ENCODE measurements at places on chromosomes 5 and 9. TPM values are rescaled to one million over a fixed set of nuclear protein-coding genes. Genes with fewer than 3 reads are reported as not detected.

GRCh38 chr5:138946241-138946623 is 71.1 kb upstream of the LRRTM2 start:
- no peak for DNase-seq

Gene PCDHB3
- polyA plus RNA-seq = 1.6 TPM

DNA sequence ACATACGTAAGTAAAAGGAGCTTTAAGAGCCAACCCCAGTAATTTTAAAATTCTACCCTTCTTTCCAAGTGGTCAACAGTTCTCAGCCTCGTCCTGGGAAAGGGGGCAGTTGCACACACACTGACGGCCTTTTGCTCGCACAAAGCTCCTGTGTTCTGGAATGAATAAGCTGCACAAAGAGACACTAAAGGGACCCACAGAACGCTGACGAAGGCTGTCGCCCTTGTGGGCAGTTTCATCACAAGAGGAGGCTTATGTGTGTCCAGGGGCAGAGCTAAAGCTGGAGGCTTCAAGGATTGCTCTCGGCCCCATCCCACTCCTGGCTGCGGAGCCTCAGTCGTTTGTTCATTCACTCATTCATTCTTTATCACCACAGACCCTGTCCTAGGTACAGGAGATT is 67.0 kb upstream of the NEK6 start:
- no peak for DNase-seq

Gene PCDHGA6
- polyA plus RNA-seq = 2.6 TPM

Gene PSIP1
- polyA plus RNA-seq = 68.4 TPM

DNA sequence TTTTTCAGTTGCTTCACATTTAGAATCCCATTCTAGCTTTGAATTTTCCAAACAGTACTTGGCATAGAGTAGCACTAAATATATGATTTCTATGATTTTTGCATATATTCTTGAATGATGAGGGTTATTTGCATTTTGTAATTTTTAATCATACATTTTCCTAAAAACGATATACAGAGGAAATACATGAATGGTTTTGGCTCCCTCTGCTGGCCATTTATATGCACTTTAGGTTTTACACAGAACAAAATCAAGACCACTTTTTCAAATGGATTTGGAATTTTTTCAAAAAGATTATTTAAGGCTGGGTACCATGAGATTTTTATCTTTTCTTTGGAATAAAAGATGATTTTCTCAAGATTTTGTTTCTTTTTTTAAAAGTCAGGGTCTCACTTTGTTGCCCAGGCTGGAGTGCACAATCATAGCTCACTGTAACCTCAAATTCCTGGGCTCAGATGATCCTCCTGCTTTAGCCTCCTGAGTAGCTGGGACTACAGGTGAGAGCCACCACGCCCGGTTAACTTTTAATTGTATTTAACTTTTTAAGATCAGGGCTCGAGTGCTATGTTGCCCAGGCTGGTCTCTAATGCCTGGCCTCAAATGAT is 16.7 kb upstream of the COMMD10 start:
- peak; percentile 59 for DNase-seq

- no peak for DNase-seq
Observed at GRCh38 chr5:50978924-50979323, 312.5 kb downstream of the PARP8 start.
